Keratinocyte (primary cell): ENCODE measurements at places on chromosomes 16 and 17. TPM values are rescaled to one million over a fixed set of nuclear protein-coding genes. Genes with fewer than 3 reads are reported as not detected.

Gene CCNF
- 1.3 to 8.3 TPM (median 3.5 TPM) in 3 replicates for polyA plus RNA-seq

- peaks cover 14% of the 10 kb centered on the region for H3K27me3 ChIP-seq
- no peak overlapping the region for H3K27ac ChIP-seq
- no peaks in the 10 kb centered on the region for H3K36me3 ChIP-seq
- H3K4me1 ChIP-seq: no peaks in the 10 kb centered on the region
- DNase-seq: no peak
These were observed 21.6 kb upstream of the METRNL start for GRCh38 chr17:83057793-83058265.

Gene CAVIN1
- 172 to 237 TPM (median 190 TPM) in 3 replicates for polyA plus RNA-seq

Gene DNAAF1
- polyA plus RNA-seq: 0.01 TPM in 1 of 3 replicates, not detected in the others

Gene OTOA
- 0.04 TPM in 1 of 3 replicates, not detected in the others for polyA plus RNA-seq

Gene RPTOR
- 3.6 to 11.3 TPM (median 4.0 TPM) in 3 replicates for polyA plus RNA-seq

GRCh38 chr16:50711862-50712559, 18.6 kb downstream of the NOD2 start:
- no peaks in the 10 kb centered on the region for H3K36me3 ChIP-seq
- DNase-seq: no peak
- H3K4me1 ChIP-seq: no peaks in the 10 kb centered on the region
- no peaks in the 10 kb centered on the region for H3K27me3 ChIP-seq

GRCh38 chr16:59459806-59460205, 725.7 kb upstream of the GOT2 start:
- no peaks in the 10 kb centered on the region for H3K36me3 ChIP-seq
- H3K27me3 ChIP-seq: no peaks in the 10 kb centered on the region
- DNase-seq: no peak
- H3K4me1 ChIP-seq: no peaks in the 10 kb centered on the region

Gene EXOC3L1
- polyA plus RNA-seq: not detected in 3 replicates

DNA sequence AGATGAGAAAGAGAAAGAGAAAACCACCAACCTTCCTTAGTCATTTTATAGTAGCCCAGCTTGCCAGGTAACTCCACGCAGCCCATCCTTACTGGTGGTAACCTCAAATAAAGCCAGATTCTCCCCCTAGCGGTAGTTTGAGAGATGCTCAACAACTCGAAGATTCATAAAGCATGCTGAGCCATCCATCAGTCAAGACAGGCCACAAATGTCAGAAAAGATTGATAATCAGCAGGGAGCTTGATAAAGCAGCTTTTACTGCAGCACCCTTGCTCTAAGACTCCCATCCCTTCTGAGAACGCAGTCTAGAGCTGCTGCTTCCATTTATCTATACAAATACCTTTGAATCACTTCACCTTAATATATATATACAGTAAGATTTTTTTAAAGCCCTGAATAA, 451.5 kb upstream of the HSBP1 start:
- no peaks in the 10 kb centered on the region for H3K4me1 ChIP-seq
- DNase-seq: peak; percentile 36
- no peak overlapping the region for H3K27ac ChIP-seq
- H3K36me3 ChIP-seq: no peaks in the 10 kb centered on the region
- no peak overlapping the region for H3K4me3 ChIP-seq
- H3K27me3 ChIP-seq: no peaks in the 10 kb centered on the region

GRCh38 chr17:75404223-75404730, 1.2 kb downstream of the GRB2 start:
- H3K27ac ChIP-seq: peak overlapping the region; percentile 81
- H3K4me3 ChIP-seq: peak overlapping the region; percentile 86
- H3K27me3 ChIP-seq: no peaks in the 10 kb centered on the region

DNA sequence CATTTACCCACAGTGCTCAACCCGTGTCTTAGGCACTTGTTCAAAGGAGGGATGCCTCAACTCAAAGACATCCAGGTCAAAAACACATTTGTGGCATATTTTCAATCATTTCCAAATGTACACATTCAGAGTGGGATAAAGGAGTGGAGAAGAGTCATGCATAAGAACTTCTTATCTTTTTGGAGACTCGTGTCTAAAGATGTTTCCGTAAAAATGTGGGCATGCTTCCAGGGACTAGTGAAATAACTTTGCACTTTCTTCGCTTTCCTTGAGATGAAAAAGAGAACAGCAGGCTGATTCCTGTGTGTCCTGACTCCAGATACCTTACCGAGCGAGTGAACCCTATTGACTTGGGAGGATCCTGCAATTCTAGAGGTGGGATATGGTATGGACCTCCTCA, 256.6 kb upstream of the KCNJ16 start:
- no peak for DNase-seq
- no peak overlapping the region for H3K27ac ChIP-seq
- peaks cover 6% of the 10 kb centered on the region for H3K4me1 ChIP-seq
- H3K27me3 ChIP-seq: no peaks in the 10 kb centered on the region

Gene WNT9B
- 0.12 TPM in 1 of 3 replicates, not detected in the others for polyA plus RNA-seq

- no peak overlapping the region for H3K4me3 ChIP-seq
- peaks cover 9% of the 10 kb centered on the region for H3K4me1 ChIP-seq
- peaks cover 48% of the 10 kb centered on the region for H3K27me3 ChIP-seq
- DNase-seq: no peak
- H3K36me3 ChIP-seq: no peaks in the 10 kb centered on the region
- H3K27ac ChIP-seq: no peak overlapping the region
These were observed 57.0 kb upstream of the TAC4 start for GRCh38 chr17:49904893-49905292.

- peak overlapping the region; percentile 99 for H3K27ac ChIP-seq
These were observed 999 bp downstream of the CMC2 start for GRCh38 chr16:81005610-81006161.

DNA sequence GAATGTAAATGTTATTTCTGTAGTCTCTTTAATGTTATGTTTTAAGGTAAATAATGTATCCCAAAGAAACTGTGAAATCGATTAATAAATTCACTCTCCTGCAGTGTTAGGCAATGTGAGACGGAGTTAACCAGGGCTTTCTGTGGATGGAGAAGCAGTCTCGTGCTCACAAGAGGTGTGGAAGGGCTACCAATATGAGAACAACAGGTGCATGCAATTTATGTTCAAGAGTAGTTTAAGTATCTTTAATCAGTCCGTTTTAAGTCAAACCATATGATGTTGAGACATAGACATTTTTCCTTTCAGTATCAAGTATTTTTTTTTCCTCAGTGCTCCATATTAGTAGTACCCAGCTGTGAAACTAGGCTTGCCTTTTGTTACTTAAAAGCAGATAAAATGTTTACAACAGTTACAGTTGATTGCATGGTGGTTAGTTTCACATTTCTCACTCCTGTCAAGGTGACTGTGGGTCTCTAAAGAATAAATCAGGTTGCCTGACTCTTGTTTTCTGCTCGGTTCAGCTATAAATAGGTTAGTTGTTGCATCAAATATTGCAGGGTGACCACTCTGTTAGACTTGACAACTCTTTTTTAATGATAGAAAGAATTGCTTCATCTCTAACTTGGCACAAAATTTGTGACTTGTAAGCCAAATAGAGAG, 54.4 kb downstream of the COX10 start:
- no peaks in the 10 kb centered on the region for H3K27me3 ChIP-seq
- no peak overlapping the region for H3K27ac ChIP-seq
- DNase-seq: no peak
- H3K4me1 ChIP-seq: no peaks in the 10 kb centered on the region

Gene ST6GALNAC2
- 38.7 to 63.2 TPM (median 45.8 TPM) in 3 replicates for polyA plus RNA-seq

GRCh38 chr16:89176147-89176690, 4.7 kb downstream of the CDH15 start:
- H3K36me3 ChIP-seq: no peaks in the 10 kb centered on the region
- no peak overlapping the region for H3K27ac ChIP-seq
- DNase-seq: no peak
- H3K4me3 ChIP-seq: no peak overlapping the region
- peaks cover 37% of the 10 kb centered on the region for H3K27me3 ChIP-seq
- H3K4me1 ChIP-seq: peaks cover 2% of the 10 kb centered on the region

DNA sequence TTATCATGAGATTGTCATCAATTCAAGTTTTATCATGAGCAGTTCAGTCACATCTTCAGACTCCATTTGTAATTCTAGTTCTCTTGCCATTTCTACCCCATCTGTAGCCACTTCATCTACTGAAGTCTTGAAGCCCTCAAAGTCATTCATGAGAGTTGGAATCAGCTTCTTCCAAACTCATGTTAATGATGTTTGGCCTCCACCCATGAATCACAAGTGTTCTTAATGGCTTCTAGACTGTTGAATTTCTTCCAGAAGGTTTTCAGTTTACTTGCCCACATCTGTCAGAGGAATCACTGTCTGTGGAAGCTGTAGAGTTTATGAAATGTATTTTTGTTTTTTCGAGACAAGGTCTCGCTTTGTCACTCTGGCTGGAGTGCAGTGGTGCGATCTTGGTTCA, 16.0 kb downstream of the NSRP1 start:
- H3K27me3 ChIP-seq: no peaks in the 10 kb centered on the region
- no peaks in the 10 kb centered on the region for H3K4me1 ChIP-seq
- no peak for DNase-seq
- H3K4me3 ChIP-seq: no peak overlapping the region

GRCh38 chr17:42135664-42136653, 13.4 kb downstream of the HSPB9 start:
- no peaks in the 10 kb centered on the region for H3K27me3 ChIP-seq
- peak overlapping the region; percentile 24 for H3K27ac ChIP-seq
- H3K36me3 ChIP-seq: peaks cover 16% of the 10 kb centered on the region
- H3K4me1 ChIP-seq: peaks cover 21% of the 10 kb centered on the region
- no peak overlapping the region for H3K4me3 ChIP-seq

Gene ZP2
- not detected in 3 replicates for polyA plus RNA-seq

Gene TERF2IP
- polyA plus RNA-seq: 14.3 to 24.4 TPM (median 20.0 TPM) in 3 replicates

DNA sequence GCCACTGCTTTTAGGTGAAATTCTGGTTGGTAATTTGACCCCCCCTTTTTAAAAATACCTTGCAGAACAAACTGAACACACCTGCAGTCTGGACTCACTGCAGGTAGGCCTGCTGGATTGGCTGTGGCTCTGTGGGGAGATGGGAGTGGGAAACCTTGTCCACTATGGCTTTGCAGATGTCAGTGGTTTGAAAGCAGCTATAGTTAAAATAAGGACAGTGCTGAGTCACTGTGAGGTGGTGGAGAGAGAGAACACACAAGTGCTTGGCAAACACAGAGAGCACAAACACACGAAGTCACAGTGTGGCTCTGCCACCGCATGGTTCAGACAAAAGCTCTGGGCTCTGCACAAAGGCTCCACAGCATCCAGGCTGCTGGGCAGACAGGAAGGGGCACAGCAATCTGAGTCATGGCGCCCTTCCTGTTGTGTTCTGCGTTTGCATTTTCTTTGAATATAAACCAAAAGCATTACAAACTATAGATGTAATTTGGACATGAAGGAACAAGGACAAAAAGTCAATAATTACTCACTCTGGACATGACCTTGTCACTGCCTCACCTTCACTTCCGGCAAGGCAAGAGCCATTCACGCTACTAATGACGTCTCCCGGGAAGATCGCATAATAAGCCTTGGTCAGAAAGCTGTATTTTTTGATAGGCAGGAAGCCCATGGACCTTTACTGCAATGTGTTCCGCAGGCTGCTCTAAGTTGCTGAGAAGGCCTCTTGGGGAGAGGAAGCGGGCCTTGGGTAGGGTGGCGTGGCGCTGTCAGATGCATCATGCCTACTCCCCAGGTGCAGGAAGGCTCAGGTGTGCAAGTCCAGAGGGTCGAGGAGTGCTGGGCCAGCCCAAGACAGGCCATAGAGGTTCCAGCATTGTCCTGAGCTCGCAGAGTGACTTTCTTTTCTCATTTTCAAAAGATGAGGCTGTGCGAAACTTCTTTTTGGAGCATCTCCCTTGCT, 60.1 kb upstream of the MED9 start:
- peaks cover 37% of the 10 kb centered on the region for H3K4me1 ChIP-seq
- no peak overlapping the region for H3K27ac ChIP-seq
- H3K36me3 ChIP-seq: no peaks in the 10 kb centered on the region
- H3K4me3 ChIP-seq: no peak overlapping the region

Gene ABCA10
- 0.14 to 0.99 TPM (median 0.46 TPM) in 3 replicates for polyA plus RNA-seq

- H3K4me1 ChIP-seq: no peaks in the 10 kb centered on the region
- H3K36me3 ChIP-seq: no peaks in the 10 kb centered on the region
- H3K4me3 ChIP-seq: no peak overlapping the region
- no peak for DNase-seq
- no peak overlapping the region for H3K27ac ChIP-seq
These were observed 57.3 kb downstream of the CACNG5 start for GRCh38 chr17:66892246-66892645.
